ENCODE measurements at places on chromosomes 1 and 21.

- no peak for DNase-seq
Observed at GRCh38 chr1:91604632-91605031, 104.0 kb downstream of the CDC7 start.

- no peak for DNase-seq
Observed at GRCh38 chr1:54551891-54552290, 3.9 kb downstream of the ACOT11 start.

GRCh38 chr1:67314696-67315095 lies 7.0 kb downstream of the IL12RB2 start:
- DNase-seq = no peak

DNA sequence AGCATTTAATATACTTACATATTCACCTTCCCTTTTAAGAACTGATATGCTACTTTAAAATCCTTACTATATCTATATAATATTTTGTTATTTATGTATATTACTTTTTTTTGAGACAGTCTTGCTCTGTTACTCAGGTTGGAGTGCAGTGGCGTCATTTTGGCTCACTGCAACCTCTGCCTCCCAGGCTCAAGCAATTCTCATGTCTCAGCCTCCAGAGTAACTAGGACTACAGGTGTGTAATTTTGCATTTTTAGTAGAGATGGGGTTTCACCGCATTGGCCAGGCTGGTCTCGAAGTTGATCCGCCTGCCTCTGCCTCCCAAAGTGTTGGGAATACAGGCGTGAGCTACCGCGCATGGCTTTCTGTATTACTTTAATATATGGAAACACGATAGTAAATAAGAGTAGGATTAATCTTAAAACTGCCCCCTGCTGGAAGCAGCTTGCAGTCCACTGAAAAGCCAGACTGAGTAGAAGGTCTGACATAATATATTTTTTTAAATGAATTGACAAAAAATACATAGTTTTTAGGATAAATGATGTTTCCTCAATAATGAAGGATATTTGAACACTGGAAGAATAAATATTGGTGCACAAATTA lies 24.4 kb downstream of the RCAN3 start:
- peak; percentile 63 for DNase-seq

- DNase-seq = no peak
Observed at GRCh38 chr1:196477262-196477661, 131.0 kb downstream of the KCNT2 start.

- DNase-seq = no peak
Observed at GRCh38 chr1:209749670-209750323, 6.1 kb upstream of the TRAF3IP3 start.

DNA sequence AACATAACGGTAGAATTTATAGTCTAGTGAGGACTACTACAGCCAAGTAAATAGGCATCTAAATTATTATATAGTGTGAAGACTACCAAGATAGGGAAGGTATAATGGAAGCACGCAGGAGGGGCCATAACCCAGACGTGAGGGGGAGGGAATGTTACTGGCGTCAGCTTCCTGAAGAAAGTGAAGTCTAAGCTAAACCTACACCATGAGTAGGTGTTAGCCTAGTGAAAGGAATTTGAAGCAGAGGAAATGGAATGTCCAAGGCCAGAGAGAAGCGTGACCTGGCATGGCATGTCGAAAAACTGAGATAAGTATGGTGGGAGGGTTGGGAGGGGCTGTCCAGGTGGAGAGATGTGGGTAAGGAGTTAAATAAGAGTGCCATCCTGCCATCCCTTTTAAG lies 140.5 kb downstream of the SLC44A5 start:
- no peak for DNase-seq

GRCh38 chr1:5579966-5580365 lies 412.3 kb downstream of the NPHP4 start:
- DNase-seq = no peak

DNA sequence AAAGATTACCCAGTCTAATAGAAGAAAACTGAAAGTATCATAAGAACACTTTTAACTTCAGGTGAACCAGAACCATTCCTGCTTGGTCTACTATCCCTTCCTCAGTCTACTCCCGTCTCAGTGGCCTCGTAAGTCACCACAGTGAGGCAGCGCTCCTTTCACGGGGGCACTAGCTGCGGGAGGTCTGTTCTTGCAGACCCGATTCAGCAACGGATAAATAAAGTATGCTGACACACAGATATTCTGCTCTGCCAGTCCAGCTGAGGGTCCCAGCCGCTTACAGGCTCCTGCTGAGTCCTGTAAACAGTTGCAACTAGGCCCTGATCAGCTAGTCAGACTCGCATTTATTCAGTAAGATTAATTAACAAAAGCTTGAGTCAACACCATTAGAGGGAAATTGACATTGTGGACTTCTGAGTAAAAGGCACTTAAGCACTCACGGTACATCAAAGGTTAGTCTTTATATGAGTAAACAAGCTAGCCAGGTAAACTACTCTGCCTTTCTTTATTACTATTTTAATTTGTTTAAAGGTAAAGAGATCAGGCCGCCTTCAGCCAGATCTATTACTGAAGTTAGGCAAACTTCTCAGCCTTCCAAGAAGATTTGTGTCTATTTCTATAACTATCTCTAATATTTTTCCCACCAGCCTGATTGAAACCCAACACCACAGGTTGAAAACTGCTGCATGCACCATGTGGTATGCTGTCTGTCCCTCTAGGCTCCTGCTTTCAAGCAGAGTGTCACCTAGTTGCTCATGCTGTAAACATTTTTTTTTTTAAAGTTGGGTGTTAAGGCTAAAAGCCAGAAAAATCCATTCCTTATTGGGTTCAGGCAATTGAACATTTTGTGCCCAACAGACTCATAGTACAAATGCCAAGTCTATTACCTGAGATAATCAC lies 87.7 kb downstream of the INTS7 start:
- no peak for DNase-seq

- DNase-seq = no peak
Observed at GRCh38 chr1:200732438-200732837, 6.3 kb upstream of the CAMSAP2 start.

DNA sequence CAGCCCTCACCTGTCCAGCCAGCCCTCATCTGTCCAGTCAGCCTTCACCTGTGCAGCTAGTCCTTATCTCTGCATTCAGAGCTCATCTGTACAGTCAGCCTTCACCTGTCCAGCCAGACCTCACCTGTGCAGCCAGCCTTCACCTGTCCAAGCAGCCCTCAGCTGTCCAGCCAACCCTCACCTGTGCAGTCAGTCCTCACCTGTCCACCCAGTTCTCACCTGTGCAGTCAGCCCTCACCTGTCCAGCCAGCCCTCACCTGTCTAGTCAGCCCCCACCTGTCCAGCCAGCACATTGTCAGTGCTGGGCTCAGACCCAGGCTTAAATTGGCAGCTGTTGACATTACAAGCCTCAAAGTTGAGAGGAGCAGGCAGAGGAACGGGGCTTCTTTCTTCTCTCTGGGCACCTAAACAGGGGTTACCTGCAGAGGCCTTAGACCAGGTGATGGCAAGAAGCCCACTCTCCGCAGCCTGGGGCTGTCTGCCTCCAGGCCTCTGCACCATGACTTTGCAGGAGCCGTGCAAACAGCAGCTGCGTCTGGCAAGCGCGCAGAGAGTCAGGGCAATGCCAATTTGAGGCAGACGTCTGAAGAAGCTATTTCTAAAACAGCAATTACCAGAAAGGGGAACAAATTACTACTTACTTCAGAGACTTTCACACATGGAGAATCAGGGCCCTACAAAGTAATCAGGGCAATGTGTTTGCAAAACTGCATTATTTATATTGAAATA lies 506.1 kb downstream of the NPHP4 start:
- DNase-seq = no peak

DNA sequence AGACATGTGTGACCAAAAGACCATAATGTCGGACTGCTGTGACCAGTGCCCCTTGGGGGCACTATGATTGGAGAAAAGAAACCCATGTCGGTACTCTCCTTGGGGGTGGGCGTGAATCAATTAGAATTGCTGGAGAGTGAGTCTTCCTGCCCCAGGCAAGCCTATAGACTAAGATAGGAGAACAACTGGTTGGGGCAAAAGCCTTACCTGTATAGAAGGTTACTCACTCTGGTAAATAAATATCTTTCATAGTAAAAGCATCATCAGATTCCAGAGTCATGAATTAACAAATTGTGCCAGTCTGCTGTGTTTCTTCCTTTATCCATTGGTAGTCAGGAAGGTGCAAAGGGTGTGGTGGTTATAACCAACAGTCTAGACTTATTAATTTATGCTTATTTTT lies 2.9 kb upstream of the PTGFRN start:
- DNase-seq = no peak

DNA sequence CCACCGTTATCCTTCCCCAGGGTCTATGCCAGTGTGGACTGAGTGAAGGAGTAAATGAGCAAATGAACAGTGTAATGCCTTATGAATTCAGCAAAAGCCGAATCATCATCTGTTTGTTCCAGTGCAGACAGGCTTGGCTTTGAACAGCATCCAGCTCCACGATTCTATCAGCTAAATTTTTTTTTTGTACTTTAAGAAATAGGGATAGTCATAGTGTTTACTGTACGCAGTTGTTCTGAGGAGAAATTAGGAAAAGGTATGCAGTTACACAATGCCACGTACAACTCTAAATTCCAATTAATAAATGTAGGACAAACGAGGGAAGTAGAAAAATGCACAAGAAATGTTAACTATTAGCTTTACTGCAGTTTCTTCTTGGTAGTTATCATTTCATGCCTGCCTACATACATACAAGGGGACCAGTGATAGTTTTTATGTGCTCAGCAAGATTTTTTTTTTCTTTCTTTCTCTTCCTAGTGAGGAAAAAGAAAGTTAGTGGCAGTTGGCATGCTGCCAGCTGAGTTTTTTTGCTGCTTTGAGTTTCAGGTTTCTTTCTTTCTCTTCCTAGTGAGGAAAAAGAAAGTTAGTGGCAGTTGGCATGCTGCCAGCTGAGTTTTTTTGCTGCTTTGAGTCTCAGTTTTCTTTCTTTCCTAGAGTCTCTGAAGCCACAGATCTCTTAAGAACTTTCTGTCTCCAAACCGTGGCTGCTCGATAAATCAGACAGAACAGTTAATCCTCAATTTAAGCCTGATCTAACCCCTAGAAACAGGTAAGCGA lies at the start of gene IFI44L:
Gene IFI44L, plus strand, starts transcription at position 646 of the 777 bp plus-strand sequence. CDS start 7,468 bp downstream, outside the sequence.
- DNase-seq = peak; percentile 65

DNA sequence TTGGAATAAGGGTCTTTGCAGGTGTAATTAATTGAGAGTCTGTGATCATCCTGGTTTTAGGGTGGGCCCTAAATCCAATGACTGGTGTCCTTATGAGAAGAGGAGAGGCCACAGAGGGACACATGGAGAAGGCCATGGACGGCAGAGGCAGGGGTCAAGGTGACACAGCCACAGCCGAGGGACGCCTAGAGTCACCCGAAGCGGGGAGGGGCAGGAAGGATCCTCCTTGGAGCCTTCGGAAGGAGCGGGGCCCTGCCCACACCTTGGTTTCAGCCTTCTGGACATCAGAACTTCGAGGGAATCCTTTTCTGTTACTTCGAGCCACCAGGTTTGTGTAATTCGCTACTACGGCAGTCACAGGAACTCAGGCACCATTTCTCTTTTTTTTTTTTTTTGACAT lies 31.1 kb downstream of the RRP1 start:
- DNase-seq = no peak

GRCh38 chr1:228939001-228939691 lies 203.9 kb downstream of the RHOU start:
- no peak for DNase-seq

DNA sequence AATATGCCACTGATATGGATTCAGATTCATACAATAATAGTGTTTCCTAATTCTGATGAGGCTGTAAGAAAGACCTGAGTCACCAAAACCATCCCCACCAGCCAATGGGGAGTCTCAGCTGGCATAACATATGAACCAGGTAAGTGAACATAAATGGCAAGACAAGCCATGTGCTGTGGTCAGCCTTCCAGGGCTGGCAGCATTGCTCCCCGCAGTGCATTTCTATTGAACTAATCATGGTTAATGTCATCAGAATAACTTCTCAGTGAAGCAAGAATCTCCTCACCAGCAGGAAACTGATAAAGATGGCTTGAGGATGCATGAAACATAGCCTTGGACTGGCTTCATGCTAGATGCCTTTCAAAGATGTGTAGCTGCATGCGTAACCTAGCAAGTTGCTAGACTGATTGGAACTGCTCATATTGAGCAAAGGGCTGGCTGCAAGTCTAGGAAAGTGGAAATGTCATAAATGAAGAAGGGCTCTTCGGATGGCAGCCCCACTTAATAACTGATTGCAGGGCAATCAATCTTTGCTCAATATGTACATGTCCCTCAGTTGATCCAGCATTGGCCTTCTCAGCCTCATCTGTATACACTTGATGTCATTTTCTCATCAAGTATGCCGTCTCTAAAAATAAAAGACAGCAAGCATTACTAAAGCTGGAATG lies 88.0 kb downstream of the NTNG1 start:
- no peak for DNase-seq

- no peak for DNase-seq
Observed at GRCh38 chr1:3551290-3551678, 60.0 kb downstream of the MEGF6 start.

DNA sequence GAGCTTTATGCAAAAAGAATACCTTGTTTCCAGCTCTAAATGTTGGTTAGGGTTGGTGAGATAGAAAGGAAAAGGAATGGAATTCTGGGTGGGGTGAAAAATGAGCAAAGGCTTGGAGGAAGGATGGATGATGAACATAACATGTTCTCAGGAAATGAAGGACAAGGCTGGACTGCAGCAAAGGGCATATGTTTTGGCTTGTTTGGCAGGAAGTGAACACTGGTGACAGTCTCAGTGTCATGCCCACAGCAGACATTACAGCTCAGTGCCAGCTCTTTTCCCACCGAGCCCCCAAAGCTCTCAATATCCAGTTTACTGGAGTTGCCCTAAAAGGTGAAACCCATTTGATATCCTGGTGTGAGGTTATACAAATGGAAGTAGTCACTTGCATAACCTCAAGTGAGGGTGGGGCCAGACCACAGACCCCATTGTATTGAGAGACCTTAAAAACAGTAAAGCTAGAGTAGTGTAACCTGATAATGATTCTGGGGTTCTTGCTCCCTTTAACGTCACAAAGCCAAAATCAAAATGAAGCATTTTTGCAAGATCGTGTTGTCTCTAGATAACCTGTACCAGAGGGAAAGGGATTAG lies 270.6 kb downstream of the NFIA start:
- DNase-seq = no peak

DNA sequence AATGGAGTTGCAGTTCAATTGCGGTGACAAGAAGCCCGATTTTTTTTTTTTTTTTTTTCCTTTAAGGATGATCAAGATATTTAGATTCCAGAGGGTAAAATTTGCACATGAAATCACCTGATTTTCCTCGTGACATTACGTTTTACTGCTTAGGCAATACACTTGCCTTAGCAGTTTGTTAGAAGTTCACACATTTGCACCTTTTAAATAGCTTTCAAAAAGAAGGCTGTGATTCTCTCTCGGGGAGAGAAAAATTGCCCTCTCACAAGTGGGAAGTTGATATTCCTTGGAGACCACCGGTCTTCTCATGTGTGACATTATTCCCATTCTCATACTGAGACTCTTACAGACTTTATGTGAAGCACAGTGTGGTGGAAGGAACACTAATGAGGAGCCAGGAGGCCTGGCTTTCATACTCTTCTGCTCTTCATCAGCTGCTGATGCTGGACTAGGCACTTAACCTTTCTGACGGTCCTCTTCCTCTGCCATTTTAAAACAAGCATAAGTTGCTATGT lies 69.8 kb upstream of the HSPA13 start:
- no peak for DNase-seq
